ENCODE measurements at places on chromosomes 5 and 9. TPM values are rescaled to one million over a fixed set of nuclear protein-coding genes. Genes with fewer than 3 reads are reported as not detected.

The PRSS3 gene
- total RNA-seq, result not detected

The TNFAIP8 gene
- total RNA-seq, result 12.1 TPM

The PTGDS gene
- total RNA-seq, result not detected

- peak; percentile 40 for DNase-seq
These were observed 5.5 kb downstream of the SEPTIN8 start for GRCh38 chr5:132771503-132771998.

DNA sequence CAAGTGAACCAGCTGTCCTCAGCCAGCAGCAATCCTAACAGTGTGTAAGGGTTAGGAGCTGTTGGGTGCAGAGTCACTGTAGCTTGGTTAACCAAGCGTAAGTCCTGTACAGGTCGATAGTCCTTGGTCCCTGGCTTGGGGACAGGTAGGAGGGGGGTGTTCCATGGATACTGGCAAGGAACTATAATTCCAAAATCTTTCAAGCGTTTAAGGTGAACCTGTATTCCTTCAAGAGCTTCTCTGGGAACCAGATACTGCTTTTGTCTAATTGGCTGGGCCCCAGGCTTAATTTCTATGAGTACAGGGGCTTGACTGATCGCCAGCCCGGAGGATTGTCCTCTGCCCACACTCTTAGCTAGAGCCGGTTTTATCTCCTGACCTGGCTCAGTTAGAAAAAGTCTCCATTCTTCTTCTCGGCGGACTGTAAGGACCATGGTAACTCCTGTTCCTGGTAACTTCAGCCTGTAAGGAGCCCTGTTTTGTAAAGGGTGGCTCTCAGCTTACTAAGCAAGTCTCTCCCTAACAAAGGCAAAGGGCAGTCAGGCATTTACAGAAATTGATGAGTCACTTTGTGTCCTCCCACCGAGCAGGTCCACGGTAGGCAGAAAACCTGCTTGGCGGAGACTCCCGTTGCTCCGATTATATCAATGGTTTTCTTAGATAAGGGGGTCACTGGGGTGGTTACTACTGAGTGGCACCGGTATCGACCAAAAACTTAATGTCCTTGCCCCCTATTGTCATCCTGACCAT lies 6.0 kb upstream of the ZNF354C start:
- no peak for DNase-seq

DNA sequence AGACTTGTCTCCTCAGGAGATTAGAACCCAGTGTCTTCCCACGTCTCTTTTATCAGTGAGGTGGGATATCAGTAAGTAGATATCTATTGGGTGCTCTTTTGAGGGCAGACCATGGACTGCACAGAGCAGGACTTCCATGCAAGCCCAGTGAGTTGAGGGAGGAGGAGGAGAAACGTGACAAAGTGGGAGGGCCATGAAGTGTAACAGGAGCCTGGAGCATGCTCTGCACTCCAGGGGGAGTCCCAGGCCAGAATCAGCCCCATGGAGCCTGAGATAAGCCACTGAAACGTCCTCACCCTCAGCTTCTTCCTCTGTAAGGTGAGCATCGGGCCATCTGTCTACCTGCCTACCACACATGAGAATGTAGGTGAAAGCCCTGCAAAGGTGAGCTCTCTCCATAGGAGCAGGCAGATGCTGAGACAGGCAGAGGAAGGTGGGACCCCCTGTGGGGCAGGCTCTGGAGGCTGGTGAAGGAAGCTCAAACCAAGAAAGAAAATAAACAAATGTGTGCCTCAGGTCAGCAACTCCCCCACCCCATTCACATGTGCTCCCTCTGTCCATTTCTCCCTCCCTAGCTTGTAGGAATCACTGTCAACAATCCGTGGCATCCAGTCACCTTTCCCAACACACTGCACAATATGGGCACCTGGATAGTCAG lies 87.4 kb downstream of the NRG2 start:
- no peak for DNase-seq

GRCh38 chr5:88663793-88664216 lies 219.2 kb downstream of the MEF2C start:
- no peak for DNase-seq

GRCh38 chr5:109584986-109585599 lies 104.6 kb upstream of the MAN2A1 start:
- DNase-seq, result no peak

- DNase-seq, result peak; percentile 93
These were observed 55.6 kb downstream of the PTPDC1 start for GRCh38 chr9:94139672-94140417.

- peak; percentile 37 for DNase-seq
These were observed 29.0 kb downstream of the ADRB2 start for GRCh38 chr5:148855249-148856008.

GRCh38 chr5:88683506-88684135 lies 199.4 kb downstream of the MEF2C start:
- DNase-seq, result peak; percentile 60

DNA sequence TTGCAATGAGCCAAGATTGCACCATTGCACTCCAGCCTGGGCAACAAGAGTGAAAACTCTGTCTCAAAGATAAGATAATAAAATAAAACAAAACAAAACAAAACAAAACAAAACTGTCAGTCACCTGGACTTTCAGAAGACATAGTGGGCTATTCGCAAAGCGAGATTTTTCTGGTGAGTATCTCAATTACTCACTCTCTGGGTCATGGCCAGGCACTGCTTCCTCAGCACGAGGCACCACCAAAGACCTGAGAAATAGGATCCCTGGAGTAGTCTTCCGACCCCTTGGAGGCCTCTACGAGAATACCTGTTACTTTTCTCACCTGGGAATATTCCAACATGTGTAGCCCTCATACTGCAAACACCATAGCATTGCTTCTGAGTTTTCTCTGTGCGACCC lies 201.7 kb upstream of the ZNF618 start:
- DNase-seq, result peak; percentile 74

DNA sequence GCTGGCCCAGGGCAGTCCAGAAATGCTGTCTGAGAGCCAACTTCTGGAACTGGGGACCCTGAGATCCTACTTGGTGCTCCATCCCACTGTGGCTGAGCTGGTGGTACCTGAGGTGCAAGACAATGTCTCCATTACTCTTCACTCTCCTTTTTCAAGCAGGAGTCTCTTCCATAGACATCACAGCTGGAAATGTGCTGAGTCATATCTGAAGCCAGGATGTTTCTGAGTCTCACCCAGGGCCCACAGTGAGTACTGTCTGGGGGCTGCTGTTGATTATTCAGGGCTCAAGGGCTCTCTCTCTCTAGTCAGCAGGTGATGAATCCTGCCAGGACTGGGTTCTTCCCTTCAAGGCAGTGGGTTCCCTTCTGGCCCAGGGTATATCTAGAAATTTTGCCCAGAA lies 145.2 kb upstream of the TAS2R1 start:
- DNase-seq, result no peak

DNA sequence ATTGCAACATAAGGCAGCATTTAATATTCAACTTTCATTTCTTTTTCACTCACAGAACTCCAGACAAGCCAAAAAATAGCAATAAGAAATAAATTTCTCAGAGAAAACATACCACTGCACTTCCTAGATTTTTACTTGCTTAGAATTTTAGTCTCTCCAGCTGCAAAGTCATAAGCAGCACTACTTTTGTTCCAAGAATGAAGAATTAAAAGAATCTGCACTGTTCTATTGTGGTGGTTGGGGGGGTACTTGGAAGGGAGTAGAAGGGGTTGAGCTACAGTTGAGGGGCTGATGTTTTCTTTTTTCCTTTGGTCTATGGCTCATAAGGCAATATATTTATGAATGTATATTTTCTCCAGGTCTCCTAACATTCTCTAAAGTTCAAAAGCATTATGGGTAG lies 144.5 kb downstream of the KIAA0825 start:
- DNase-seq, result no peak

- DNase-seq, result peak; percentile 74
These were observed 3.6 kb upstream of the B4GALT1 start for GRCh38 chr9:33170464-33171415.

GRCh38 chr5:76604838-76605237 lies 18.4 kb downstream of the F2RL2 start:
- DNase-seq, result no peak

DNA sequence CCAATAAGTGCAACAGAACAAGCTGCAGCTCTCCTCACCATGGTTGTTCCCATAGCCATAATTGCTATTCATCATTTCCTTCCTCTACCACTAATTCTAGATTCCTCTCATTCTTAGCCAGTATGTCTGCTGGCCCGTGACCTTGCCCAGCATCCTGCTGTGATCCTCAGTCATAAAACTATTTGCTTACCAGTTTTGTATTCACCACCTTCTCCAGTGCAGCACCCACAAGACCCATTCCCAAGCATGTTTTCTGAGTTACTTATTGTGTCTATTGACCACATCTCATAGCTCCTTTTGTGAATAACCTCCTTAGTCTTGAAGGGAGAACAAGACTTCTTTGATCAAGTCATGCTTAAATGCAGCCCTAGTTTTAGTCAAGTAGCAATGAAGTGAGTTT lies 488.0 kb upstream of the CTNND2 start:
- peak; percentile 15 for DNase-seq

GRCh38 chr5:41127967-41128690 lies 57.0 kb upstream of the MROH2B start:
- no peak for DNase-seq

GRCh38 chr9:113220467-113221002 lies 542 bp downstream of the FKBP15 start:
- no peak for DNase-seq

DNA sequence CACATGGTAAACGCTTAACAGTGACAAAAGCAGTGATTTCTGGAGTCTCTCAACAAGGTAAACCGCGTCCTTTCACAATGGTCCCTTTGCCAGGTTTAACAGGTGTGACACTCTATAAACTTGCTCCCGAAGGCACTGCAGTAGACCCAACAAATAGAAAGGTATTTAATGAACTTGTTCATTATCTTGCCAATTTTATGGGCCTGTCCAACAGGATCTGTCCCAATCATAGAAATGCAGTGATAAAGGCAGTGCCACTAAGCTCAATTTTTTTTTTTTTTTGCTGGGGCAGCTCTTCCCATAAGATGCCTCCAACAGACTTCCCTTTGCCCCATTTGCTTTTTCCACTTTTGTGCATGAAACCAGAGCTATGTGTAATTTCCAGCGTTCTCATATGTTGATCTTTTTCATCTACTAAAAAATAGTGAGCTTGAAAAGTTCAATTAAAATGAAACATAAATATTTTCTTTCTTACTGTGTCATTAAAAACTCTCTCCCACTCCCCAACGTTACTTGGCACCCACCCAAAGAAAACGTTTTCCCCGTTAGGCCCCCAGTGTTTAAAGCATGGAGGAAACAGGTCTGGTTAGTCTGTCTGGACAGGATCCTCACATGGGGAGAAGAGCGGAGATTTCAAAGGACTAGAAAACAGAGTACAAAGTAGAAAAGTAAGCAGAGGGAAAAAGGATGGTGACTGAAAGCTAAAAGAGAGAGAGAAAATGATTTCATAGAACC lies 80.9 kb upstream of the SPATA31D4 start:
- DNase-seq, result no peak

- no peak for DNase-seq
These were observed 36.9 kb downstream of the LMX1B start for GRCh38 chr9:126650404-126651341.

DNA sequence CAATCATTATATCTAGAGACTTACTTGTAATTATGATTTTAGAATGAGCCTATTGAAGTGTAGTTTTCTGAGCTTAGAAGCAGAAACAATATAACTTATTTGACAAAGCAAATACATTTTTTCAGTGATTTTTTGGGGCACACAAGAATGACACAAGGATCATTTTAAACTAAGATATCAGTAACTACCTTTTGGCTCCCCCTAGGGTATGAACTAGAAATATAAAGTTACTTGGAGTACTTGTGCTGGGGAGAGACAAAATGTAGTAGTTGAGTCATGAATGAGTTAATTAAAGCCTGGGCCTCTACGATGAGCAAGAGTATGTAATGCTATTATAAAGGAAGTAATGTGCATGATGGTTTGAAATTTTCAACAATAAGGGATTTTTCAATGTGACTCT lies 1244.1 kb upstream of the ACO1 start:
- no peak for DNase-seq

DNA sequence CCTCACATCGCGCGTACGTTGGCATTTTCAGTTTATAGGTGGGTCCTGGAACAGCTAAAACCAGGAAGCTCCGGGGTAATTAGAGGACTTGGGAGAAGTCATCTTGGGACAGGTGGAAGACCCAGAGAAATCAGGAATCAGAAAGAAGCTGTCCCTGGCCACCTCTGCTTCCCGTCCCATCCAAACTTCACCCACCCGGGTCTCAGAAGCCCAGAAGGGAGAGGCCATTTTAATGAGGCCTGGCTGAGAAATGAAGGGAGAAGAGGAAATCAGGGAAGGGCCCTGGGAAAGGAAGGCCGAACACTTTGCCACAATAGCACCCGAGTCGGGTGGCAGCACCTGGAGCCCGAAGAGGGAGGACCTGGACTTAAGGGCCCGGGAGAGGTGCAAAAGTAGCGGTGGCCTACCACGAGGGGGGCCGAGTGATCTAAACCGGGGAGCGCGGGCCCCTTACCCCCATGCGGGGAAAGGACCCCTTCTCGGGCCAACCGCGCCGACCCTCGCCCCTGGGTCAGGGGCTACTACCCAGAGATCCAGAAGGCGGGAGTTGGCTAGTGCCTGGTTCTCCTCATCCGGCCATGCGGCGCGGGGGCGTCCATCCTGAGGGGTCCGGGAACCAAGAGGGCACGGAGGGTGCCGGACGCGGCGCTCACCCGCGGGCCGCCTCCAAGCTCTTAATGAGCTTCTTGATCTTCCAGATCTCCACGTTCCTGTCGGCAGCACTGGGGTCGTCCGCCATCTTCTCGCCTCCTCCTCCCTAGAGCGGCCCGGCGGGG lies 668 bp downstream of the ETF1 start:
- no peak for DNase-seq

DNA sequence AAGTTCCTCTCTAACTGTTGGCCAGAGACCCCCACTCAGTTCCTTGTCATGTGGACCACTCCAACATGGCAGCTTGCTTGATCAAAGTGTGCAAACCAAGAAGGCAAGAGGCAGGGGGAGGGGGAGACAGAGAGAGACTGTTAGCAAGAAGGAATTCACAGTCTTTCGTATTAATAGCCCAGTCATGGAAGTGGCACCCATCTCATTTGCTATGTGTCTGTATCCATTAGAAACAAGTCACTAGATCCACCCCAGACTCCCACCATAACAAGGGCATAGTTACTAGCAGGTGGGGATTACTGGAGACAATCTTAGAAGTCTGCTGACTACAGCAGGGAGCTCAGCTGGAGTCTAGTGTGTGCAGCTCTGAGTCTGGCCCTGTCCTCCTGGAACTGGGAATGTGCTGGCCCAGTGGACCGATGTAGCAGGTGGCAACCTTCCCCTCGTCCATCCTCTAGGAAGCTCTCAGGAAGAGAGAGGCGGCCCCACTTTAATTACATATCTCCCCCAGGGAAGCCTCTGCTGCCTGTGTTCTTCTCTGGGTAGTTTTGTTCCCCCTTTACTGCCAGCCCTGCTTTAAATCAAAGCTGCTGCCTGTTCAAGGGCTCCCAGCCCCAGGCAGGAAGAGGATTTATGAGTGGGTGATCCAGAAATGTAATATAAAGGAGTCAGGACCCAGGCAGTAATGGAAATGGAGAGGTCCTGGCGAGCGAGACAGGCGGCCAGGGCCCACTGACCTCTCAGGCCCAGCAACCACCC lies 47.8 kb upstream of the ALDH1B1 start:
- no peak for DNase-seq

- DNase-seq, result no peak
These were observed 141.2 kb upstream of the RETREG1 start for GRCh38 chr5:16757989-16758501.
